Epithelial cell of proximal tubule (primary cell): ENCODE measurements at places on chromosomes 2 and 18.

GRCh38 chr2:44951714-44952113, 10.2 kb downstream of the SIX3 start:
- no peak for DNase-seq

DNA sequence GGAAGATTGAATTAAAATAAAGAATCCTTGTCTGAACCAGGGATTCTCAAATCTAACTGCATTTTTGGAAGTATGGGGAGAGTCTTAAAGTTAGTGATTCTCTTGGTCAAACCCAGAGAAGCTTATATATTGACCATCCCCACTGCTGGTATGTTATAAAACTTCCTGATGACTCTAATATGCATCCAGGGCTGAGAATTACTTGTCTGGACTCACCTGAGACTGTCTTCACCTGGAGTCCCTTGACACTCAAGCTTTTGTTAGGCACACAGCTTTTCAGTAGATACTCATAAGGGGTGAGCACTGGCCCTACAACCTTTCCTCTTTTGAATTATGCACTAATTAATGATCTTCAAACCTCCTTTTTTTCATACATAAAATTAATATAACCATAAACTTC, 149.6 kb upstream of the GULP1 start:
- no peak for DNase-seq

DNA sequence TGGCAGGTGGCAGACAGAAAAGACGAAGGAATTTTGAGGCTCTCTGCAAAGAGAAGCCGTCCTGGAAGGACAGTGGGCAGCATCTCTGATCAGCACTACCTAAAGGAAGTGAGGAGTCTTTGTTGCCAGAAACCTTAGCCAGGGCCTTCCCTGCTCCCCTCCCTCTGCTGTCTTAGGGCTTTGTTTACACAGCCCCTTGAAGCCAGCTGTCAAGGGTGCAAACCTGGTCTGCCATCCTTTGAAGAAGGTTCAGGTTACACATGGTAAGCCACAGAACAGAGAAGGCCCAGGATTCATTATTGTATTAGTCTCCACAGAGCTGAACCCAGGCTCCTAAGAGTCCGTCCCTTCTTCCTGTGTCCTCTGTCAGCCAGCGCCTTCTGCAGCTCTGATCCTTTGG, 356.7 kb downstream of the TGIF1 start:
- no peak for DNase-seq

DNA sequence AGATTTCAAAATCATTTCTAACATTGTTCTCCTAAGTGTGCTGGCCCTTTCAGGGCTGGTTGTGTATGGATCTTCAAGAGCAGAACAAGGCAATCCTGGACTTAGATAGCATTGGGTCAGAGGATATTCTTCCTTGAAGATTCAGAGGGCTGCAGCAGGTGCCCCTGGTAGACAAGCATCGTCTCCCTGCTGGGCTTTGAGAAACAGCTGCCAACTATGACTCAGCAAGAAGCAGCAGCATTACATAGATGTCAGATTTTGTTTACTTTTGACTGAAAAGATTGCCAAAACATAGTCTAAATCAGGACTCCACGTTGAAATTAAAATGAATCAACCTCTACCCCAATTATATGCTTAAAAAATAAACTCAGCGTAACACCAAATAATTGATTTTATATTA, 618.8 kb downstream of the SOCS6 start:
- no peak for DNase-seq

GRCh38 chr2:209694748-209695147, 76.9 kb upstream of the UNC80 start:
- no peak for DNase-seq
